Tibial artery (tissue), 4 donors: ENCODE measurements at places on chromosomes 7 and 10.

GRCh38 chr10:128687408-128687807 is 561.2 kb upstream of the MKI67 start:
- DNase-seq, result no peak

DNA sequence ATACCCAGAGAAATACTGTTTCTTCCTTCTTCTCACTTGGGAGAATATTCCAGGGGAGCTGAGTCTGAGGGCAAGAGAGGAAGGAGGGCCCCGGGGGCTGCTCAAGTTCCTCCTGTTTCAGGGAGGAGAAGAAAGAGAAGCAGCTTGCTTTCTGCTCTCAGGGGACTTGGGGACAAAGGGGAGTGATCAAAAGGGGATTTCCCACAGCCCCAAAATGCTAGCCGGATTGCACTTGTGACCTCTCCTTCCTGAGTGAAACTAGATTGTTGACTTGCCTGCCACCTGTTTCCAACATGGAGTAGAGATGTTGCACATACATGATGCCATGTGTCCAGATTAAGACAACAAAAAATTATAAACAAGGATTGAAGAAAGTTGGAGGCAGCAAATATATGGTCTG is 28.7 kb upstream of the PDCD4 start:
- no peak for DNase-seq

DNA sequence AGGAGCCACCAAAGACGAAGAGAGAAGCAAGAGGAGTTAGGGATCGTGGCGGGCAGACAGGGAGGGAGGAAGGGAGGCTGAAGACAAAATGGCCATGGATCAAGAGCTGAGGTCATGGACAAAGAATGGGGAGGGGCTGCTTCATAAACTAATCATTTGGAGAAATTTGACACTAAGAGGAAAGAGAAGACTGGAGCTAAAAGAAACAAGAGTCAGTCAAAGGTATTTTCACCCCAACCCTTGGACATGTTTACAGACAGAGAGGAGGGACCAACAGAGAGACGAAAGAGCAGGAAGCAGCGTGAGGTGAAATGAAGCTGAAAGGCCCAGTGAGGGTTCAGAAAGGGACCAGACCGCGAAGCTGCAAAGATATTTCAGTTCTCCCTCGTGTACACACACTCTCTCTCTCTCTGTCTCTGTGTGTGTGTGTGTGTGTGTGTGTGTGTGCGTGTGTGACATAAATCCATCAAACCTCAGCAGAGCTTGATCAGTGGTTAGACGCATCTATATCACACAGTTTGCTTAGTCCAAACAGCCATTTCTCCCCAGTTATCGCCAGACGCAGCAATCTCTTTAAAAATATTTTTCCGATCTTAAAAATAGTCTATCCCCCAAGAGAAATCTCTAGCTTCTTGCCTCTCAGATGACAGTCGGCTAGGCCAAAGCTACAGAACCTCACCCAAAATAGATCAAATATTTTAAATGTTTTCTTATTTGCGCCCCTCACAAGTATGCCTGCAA is 12.5 kb upstream of the CALD1 start:
- no peak for DNase-seq

DNA sequence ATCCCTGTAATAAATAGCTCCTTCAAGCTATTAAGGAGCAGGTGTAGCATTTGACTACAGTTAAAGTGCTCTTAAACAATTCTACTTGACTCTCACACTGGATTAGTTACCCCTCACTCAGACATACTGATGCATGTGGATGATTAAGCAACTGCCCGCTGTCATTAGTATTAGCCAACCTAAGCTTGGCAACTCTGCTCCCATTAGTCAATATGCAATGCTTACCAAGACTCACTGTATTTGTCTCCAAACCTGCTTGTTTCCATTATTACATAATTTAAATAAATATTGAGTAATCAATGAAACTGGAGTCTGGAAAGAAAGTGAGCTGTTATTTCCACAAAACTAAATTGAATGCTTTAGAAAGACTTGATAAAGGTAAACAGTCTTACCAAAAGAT is 144.0 kb upstream of the ASAH2 start:
- no peak for DNase-seq

DNA sequence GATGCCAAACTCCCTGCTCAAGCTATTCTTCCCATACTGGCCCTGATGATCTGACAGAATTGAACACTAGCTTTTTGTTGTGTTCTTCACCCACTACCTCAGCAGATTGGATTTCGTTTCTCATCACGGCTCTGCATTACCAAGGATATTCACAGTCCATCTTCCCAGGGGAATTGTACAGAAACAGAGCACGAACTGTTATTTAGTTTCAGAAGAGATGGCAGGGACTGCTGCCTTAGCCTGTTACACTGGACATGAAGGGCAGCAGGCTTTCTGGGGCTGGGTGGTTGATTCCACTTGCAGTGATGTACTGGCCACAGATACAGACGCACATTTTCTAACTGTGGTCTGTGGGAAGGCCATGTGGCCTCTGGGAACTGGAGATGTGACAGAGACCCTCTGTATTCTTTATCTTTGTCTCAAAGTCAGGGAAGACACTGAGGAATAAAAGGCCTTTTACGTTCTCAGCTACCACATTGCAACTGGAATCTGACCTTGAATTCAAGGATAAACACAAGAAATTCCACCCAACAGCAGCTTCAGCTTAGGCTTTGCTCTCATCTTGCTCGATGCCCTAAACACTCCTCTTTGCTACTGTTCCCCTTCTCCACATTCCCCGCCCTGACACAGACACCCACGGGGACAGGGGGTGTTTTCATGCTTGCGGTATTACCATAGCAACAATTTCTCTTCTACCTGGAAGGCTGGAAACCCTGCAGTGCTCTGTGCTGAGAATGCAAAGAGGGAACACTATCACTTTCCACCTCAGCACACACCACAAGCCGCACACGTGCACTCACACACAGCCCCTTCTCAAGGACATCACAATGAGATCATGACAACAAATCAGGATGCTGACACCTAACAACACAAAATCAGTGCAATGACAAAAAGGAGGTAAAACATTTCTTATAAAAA is 81.7 kb downstream of the RNF216 start:
- no peak for DNase-seq

- DNase-seq, result no peak
Observed at GRCh38 chr10:77310288-77310840, 327.2 kb downstream of the KCNMA1 start.

DNA sequence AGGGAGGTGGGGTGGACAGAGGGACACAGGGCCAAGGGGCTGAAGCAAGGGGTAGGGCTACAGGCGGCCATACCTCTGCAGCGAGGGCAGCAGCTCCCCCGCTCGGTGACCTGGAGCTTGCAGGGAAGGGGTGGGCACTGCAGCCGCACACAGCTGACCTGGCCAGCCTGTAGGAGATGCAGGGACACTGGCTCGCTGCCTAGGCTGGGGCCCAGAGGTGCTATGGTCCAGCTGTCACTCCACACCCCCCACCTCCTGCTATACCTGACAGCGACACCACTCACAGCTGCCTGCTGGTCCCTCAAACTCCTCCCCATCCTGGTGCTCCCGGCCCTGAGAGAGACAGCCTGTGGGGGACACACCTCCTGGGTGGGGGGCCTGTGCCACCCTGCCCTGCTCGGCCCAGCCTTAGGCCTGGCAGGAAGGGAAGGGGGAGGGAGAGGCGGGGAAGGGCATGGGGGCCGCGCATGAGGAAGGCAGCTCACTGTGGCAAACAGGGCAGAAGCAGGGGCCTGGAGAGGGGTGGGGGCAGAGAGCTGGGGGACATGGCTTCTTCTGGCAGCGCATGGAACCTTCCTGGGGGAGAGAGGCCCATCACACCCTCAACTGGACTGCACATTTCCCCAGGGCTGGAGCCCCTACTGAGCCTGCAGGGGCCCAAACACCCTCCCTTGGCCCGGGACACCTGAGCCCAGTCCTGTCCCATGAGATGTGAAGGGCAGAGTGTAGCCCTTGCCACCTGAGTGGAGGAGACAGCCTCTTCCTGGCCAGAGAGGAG is 23.9 kb downstream of the ATP6V1F start:
- no peak for DNase-seq

DNA sequence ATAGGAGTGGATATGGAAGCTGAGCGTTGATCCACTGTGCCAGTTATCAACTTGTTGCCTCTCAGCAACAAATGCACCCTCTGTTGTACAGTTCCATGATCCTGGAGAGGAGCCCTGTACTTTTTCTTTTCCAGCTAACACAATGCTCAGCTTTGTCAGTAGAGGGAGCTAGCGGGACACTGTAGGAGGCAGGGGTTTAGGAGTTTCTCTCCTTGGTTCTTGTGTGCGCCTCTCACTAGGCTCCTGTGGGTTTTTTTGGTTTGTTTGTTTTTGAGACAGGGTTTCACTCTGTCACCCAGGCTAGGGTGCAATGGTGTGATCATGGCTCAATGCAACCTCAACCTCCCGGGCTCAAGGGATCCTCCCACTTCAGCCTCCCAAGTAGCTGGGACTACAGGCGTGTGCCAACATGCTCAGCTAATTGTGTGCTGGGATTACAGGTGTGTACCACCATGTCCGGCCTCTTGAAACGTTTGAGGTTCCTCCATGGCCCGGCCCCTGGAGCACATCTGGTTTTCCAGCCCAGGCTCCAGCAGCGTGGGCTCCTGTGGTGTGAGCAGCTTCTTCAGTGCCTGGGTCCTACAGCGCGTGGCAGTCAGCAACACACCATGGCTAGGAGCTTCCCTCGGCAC is 12.0 kb upstream of the MARVELD1 start:
- DNase-seq, result no peak

- no peak for DNase-seq
Observed at GRCh38 chr10:33284945-33285344, 49.5 kb downstream of the NRP1 start.

DNA sequence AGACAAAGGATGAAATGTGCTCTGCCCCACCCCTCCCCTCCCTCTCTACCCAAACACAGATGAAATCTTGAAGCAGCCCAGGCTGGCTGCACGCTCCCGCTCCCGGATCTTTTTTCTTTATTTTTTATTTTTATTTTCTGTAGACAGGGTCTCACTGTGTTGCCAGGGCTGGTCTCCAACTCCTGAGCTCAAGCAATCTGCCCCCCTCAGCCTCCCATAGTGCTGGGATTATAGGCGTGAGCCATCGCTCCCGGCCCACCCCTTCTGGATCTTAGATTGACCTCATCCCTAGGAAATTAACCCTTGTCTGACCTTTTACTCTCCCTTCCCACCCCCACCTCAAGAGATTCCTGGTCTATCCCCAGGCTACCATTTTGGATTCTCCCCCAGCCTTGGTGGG is 14.3 kb downstream of the TACR2 start:
- no peak for DNase-seq

DNA sequence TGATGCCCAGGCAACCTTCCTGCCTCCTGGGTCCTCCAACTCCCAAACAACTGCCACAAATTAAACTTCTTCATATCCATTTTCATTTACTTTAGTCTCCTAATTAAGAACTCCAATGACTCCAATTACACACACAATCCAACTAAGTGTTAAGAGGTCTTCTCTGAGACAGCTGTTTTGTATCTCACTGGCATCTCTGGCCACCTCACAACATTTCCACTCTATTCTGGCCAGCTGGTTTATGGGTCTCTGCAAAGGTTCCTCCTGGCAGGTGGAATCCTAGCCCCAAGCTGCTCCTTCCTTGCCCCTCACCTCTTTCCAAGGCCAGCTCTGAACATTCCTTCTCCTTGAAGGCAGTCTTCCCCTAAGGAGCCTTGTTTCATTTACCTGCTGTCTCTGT is 123.1 kb upstream of the HPS1 start:
- DNase-seq, result no peak

GRCh38 chr7:55104712-55105433 is 86.1 kb downstream of the EGFR start:
- no peak for DNase-seq

DNA sequence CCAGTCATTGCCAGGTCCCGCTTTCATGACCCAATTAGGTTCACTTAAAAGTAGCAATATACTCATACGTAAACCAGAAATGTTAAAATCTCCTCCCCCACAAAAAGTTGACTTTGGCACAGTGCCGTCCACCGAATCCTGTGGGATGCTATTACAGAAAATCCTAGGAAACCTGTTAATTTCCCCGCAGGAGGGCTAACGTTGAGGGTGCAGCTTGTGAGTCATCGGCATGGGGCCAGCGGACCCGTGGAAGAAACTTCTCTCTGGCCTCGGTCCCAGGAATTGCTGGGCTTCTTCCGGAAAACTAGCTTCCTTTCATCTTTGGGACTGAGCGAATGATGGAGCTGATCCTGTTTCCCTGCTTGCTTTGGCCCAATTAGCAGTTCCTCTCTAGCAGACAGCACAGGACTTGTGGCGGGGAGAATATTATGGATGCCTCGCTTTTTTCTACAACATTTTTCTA is 13.5 kb downstream of the CRYGN start:
- peak; percentile 94 for DNase-seq

GRCh38 chr10:103429647-103430046 is 22.5 kb downstream of the CALHM2 start:
- no peak for DNase-seq

DNA sequence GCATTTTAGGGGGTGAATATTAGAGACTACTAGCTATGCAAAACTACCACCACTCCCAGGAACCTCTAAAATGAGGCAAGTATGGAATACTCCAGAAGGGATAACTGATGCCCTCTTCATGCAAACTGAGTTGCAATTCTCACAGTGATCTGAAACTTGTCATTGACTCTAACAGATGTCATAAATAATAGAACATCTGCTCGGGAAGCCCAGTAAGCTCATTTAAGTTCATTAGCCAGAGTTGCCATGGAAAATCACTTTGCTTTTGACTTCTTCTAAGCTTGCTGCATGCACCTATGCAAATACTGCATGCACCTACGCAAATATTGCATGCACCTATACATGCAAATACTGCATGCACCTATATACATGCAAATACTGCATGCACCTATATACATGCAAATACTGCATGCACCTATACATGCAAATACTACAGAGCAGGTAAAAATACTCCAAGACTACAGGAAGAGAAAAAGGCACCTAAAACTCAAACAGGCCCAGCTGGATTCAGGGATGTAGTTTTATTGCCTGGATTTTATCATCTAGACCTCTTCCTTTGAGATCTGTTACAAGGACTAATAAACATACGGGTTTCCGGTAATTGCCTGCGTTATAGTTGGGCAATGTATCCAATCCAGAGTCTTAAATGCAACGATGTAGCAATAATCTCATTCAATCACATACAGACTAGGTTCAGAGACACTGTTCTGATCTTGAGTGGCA is 1061.1 kb upstream of the AUTS2 start:
- no peak for DNase-seq

GRCh38 chr10:52649511-52649910 is 123.1 kb downstream of the MBL2 start:
- no peak for DNase-seq

DNA sequence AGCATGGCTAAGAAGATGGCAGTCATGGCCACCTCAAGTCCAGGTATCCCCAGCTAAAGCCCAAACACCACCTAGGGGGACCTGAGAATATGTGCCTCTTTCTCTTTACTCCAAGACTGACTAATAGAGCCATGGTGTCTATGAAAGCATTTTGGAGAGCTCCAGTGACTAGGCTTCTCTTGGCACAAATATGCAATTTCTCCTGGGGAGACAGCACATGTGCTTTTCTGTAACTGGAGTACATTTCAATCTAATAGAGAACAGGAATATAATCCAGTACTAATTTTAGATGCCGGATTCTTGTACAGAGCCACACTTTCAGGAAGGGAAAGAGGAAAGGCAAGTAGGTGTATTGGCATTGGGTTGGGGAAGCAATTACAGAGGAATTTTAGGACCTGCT is 260.1 kb downstream of the BMPER start:
- DNase-seq, result no peak
